Esophagus mucosa (tissue), 1 donor: ENCODE measurements at places on chromosomes 12 and 14.

DNA sequence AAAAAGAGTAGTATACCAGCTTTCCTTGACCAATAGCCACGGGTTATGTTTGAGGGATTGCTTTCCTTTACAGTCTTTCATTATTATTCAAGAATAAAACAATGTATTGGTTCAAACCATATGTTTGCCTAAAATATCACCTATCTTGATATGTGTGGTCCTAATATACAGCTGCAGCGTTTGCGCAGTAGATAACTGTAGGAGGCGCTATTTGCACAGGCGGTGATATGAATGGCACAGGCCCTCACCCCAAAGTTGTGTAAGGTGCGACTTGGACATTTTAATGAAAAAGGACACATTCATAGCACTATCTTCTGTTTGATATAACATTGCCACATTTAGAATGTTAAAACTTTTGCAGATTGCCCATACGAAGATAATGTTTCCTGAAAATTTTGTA is 298.4 kb downstream of the TRHDE start:
- ATAC-seq = no peak

DNA sequence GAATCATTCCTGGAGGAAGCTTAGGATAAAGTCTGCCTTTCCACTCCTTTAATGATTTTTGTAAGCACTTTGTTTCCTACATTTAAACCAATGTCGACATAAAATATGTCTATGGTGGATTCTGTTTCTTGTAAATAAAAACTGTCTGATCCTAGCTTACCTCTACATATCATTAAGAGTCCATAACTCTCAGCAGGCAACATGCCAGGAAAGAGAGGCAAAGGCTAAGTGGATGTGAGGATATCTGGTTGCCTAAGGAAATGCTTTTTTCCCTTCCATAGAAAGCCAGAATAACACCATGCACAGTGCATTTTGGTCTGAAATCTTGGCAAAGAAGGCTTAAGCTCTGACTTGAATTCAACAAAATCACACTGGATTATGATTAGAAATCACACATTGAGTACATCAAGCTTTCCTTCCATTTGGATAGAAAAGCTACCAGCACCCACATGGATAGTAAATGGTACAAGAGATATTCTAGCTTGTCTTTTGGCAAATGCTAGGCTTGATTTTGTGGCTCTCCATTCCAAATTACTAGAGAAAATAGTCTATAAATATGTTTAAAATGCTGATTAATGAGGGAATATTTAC is 57.0 kb upstream of the CNTN1 start:
- ATAC-seq = no peak

DNA sequence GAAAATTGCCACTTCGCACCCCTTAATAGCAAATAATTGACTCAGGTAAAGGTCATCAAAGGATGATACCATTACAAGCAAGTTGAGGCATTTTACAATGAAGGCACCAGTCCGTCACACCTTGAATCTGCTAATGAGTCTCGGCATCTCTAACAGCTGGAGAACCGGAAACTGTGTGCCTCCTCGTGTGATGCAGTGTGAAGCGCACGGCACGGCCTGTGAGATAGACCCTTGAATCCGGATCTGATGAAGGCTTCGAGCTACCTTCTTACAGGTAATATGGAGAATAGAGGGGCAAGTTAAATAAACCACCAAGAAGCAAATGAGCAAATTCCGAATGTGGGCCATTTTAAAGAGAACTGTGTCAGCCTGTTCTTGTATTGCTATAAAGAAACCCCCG is 19.8 kb upstream of the TUBA1A start:
- no peak for ATAC-seq

DNA sequence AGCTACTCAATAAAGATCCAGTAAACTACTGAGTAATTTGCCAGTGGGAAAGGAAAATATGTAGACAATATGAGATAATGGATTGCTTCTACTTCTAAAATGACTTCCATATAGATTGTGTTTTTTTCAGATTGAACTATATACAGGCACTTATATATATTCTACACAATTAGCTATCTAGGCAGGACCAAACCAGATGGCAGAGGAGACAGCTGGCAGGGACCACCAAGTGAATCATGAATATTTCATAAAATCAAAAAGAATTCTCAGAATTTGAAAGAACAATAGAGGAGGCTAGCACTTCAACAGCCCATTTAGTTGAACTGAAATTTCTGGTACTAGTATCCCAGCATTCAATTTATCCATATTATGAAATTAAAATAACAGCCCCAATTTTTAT is 338.0 kb upstream of the RPL10L start:
- no peak for ATAC-seq
